NCI-H460 (cell line): ENCODE measurements at places on chromosomes 4 and X. TPM values are rescaled to one million over a fixed set of nuclear protein-coding genes. Genes with fewer than 3 reads are reported as not detected.

GRCh38 chr4:22643952-22644351 lies 48.8 kb upstream of the GBA3 start:
- DNase-seq: no peak

DNA sequence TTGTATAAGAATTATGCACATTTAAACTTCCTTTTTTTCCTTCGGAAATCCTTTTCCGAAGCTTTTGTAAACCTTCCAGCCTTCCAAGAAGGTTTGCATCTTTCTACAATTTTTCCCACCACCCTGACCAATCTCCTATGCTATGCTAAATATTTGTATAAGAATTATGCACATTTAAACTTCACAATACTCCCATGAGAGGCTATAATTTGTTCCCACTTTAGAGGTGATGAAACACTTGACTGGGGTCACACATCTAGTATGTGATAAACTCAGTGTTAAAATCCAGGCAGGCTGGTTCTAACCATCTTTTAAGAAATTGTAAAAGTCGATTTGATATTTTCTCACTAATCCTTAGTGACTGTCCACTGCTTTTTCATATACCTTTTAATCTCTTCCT lies 22.1 kb downstream of the NUDT6 start:
- DNase-seq: peak; percentile 60

DNA sequence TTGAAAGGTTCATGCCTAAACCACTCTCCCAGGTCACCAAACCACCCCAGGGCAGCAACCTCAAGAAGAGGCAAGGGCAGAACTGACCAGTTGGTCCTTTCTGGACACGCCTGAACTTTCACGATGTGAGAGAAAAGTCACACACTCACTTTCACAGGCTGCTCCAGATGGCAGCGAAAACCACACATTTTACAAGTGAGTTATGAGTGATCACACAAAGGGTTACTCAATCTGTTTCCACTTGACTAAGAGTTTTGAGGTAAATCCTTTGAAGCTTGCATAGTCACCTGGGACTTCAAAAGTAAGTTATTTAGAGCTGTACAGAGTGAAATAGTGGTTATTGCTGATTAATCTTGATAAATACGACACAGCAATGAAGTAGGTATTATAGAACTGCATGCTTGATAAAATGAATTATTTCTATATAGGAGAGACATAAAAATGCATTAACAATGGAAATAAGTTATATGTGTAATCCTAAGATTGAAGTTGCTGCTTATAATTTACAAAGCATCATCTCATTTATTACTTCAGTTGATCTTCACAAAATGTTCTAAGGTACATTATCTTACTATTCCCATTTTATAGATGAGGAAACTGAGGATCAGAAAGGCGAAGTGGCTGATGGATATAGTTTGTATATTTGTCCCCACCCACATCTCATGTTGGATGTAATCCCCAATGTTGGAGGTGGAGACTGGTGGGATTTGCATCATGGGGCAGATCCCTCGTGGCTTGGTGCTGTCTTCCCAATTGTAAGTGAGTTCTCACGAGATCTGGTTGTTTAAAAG lies 103.0 kb upstream of the KLF3 start:
- DNase-seq: no peak

DNA sequence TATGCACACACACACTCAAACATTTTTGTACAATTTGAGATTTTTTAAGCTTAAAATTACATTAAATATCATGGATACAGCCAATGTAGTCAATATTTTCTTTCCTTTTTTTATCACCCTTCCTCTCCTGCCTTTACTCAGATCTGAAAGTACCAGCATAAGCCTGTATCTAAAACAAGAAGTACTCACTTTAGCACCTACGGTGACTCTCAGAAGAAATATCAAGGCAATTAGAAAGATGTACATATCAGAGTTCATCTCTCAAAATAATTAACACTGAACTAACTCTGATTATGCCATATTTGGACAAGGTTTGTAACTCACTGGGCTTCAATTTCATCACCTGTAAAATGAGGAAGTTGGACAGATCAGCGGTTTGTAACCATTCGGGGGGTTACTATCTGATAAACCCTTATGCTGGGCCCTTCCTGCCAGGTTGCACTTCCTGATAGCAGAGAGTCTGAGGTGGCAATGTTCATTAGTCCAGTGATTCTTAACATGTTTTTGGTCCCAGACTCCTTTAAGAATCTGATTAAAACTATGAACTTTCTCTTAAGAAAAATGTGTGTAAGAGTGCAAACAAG lies 5.7 kb upstream of the GPR174 start:
- no peak for DNase-seq

DNA sequence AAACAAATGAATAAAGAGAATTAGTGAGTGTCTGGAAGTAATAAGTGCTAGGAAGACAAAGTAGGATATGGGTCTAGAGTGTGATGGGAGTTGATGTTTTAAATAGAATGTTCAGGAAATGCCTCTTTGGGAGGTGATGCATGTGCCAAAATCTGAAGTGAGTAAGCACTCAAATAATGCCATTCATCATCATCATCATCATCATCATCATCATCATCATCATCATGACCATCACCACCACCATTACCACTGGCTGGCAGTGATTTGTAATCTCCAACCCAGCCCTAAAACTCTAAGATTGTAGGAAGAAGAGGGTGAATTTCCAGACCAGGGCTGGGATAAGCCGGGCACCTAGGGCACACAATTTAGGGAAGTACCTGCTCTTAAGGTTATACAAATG lies 9.7 kb upstream of the SOX3 start:
- no peak for DNase-seq

DNA sequence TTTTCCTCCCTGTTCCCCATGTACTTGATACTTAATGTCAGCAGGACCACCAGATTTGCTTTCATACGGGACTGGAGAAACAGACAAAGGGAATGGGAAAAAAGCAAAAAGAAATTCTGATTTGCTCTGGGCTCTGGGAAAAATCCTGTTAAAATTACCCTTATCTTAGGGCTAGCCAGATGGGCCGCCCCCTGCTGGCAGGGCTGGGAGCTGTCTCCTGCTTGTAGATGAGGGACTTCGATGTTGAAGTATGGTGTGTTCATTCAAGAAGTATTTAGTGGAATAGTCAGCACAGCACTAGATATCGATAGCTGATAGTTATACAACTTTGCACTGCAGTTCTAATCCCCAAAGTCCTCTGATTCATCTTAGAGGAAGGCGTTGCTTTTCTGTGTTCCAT lies 45.8 kb downstream of the BCORL1 start:
- DNase-seq: peak; percentile 22

GRCh38 chrX:36568946-36569345 lies 439.2 kb upstream of the FAM47C start:
- no peak for DNase-seq

DNA sequence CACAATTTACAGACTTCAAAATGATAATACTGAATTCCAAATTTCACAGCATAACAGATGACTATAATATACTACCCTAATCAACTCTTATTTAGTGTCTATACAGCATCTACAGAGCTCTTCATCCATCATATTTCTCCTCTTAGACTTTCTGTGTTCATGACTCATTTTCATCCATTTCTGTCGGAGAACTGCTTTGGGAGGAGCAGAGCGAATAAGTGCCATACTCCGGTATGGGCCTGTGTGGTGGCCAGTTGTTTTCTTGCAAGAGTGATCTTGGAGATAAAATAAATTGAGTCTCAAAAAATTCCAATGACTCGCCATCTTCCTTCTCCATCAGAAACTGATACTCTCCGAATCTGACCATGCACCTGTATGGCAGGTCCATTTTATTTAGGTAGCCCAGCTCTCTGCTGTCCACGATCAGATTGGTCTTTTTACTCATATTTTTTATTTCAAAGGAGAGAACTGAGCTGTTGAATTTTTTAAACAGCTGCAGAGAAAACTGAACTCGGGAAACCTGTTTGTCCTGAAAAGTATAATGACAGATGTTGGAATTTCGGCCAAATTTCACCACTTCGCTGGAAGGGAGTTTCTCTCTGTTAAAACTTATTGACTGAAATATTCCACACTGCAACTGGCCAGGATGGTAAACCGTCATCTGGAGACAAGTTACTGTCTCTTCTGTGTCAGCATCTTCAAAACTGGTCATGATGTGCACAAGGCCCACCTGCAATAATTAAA lies 7.8 kb downstream of the TIFA start:
- DNase-seq: no peak

DNA sequence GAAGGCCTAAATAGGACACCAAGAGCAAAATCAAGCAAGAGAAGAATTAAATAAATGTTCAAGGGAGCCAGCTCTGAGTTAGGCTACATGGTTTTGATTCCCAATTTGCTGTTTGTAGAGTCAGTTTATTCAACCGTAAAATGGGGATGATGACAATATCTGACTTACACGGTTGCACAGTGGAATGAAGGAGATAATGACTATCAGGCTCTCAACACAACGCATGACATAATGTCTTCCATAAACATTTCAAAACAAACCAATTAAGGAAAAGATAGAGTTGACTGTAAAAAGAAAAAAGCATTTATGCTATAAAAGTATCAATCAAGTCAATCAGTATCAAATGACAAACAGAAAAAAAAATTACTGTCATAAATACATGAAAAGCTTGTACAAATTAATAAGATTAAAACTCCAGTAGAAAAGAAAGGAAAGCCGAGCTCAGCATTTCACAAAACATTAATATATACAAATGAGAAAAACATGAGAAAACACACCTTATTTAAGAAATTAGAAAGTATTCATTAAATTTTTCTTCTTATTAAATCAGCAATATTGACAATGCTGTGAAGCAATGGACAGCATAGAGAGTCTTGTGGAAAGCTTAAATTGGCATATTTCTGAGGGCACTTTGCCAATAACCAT lies 179.0 kb downstream of the SCFD2 start:
- DNase-seq: no peak

DNA sequence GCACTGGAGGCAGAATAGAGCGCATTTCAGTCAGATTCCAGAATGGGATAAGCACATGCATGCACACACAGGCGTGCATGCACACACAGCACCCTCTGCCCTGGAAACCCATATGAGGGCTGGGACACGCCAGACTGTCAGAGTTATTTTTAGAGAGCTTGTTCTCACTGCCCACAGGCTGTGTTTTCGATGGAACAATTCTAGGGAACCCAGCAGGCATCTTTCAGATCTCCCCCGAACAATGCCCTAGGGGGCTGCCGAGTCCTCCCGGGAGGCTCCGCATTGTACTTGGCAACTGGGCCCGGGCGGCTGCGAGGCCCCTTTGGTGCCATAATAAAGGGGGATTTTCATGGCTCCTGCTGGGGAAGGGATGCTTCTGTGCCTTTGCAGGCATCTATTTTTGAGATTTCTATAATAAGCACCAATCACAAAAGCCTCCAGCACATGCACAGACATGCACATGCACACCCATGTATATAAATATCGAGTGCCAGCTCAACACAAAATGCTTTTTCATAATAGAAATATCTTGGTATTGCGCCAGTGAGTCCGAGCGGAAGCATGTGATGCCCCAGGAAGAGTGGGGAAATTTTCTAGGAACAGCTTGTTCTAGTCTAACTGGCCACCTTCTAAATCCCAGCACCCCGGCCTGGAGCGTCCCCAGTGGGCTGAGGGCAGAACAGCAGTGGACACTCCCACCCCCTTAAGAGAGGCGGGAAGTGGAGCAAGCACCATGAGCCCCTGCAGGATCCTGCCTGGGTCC lies 88.5 kb downstream of the PHKA2 start:
- DNase-seq: no peak

AIFM1 gene
- total RNA-seq: 36.3 and 45.7 TPM in 2 replicates

MAOA gene
- total RNA-seq: 17.6 and 18.2 TPM in 2 replicates

MAGEA11 gene
- 0.10 TPM in 1 of 2 replicates, not detected in the other for total RNA-seq

CPE gene
- total RNA-seq: 1.1 and 2.1 TPM in 2 replicates
